Suppressor macrophage (primary cell): ENCODE measurements at places on chromosomes 5 and 9.
A peak's percentile ranks its signal among the peaks of the same experiment; 100 is the strongest.

- no peak for DNase-seq
Measured at GRCh38 chr9:123309611-123310010, 41.2 kb upstream of the STRBP start.

- peak; percentile 64 for DNase-seq
Measured at GRCh38 chr5:175444060-175444904, at the start of gene DRD1. DRD1 (minus strand) TSS chr5:175444182; CDS start chr5:175443099, 1,083 bp downstream.

DNA sequence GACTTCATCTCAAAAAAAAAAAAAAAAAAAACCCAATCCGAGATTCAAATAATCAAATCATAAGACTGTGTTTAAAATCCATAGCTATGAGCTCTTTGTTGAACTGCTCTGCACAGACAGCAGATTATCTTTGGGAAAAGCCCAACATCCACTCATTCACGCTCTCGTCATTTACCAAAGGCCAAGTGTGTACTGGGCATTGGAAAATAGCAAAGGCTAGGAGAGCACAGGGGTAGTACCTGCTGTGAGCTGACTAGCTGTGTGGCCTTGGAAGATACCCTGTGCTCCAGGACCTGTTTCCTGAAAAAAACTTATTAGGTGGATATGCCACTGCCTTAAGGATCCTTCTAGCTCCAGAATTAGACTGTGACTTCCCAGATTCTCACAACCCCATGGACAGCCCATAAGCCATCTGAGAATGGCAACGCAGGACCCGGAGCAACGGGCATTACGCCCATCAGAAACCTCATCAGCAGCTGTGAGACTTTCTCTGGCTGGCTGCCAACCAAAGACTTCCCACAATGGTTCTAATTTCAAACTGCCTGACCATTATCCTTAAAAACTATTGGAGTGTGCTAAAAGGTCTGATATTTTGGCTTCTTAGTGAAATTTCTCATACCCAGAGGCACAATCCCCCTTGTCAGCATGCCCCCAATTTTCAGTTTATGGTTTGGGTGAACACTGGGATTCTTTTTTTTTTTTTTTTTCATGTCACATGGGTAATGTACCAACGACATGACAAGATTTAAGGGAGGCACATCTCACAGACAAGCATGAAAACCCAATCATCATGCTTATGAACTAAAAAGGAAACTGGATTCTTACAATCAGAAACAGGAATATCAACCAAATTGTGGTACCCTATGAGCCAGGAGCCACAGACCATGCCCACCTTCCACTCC, 16.8 kb downstream of the SERINC5 start:
- peak; percentile 44 for DNase-seq

GRCh38 chr9:36046923-36047322, 10.2 kb downstream of the RECK start:
- no peak for DNase-seq

GRCh38 chr5:206406-206805, 11.5 kb downstream of the CCDC127 start:
- no peak for DNase-seq

DNA sequence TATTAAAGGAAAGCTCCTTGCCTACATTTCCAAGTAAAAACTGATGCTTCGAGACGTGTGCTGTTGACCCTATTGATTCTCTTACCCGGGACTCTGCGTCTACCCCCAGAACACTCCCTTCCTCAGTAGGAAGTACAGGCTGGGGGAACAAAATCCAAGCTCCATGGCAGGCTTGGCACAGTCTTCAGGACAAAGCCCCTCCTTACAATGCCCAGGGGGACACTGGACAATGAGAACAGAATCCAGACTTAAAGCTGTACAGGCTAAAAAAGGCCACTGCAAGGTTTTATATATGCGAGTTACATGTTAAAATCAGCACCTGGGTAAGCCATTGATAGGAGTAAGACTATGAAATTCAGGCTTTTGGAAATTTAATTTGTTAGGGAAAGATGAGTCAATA, 250.6 kb upstream of the DAPK1 start:
- DNase-seq: no peak

DNA sequence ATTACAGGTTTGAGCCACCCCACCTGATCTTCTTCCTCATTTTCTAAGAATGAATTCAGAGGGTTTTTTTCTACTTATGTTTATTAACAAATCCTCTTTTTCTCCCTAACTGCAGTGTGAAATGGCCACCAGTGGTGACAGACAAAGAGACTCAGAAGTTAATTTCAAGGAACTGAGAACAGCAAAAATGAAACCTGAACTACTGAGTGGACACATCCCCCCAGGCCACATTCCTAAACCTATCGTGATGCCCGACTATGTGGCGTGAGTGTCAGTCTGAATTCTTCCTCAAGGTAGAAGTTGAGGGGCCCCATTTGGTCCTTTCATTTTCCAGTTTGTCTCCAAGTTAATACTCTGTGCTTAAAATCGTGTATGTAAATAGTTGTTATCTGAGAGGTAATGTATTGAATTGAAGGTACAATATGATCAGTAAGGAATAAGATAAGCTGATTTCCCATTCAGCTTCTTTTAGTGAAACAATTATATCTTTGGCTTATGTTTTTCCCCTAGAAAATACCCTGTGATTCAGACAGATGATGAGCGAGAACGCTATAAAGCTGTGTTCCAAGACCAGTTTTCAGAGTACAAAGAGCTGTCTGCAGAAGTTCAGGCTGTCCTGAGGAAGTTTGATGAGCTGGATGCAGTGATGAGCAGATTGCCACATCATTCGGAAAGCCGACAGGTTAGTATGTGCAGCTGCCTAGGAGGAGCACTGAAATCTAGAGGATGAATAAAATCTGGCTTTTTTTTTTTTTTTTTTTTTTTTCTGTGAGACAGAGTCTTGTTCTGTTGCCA, 17.7 kb downstream of the MARVELD2 start:
- DNase-seq: no peak

GRCh38 chr5:10579536-10580521, 16.0 kb downstream of the ANKRD33B start:
- DNase-seq: no peak

- DNase-seq: no peak
Measured at GRCh38 chr9:91141407-91141965, 220.2 kb downstream of the AUH start.

DNA sequence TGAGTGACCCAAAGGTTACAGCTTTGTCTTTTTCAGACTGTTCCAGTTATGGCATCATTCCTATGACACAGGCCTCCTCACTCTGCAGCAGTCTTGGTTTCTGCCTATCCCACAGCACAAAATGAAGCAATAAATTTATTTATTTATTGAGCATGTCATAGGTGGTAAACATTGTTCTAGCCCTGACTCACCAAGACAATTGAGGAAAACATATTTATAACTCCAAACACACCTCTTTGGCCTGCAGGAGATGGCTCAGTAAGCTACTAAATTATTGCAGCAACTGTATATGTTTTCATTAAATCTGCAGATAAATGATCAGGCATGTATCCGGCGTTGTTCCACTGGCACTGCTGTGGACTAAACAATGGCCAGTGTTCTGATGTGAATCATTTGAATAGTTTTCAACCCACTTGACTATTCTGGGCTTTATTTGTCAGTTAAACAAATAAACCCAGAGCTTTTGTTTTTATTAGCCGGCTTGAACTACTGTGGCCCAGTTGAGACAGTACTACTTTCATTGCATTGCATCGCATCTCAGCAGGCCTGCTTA, 83.2 kb downstream of the FOXD1 start:
- no peak for DNase-seq

GRCh38 chr5:138568061-138568824, 7.0 kb downstream of the HSPA9 start:
- DNase-seq: no peak

DNA sequence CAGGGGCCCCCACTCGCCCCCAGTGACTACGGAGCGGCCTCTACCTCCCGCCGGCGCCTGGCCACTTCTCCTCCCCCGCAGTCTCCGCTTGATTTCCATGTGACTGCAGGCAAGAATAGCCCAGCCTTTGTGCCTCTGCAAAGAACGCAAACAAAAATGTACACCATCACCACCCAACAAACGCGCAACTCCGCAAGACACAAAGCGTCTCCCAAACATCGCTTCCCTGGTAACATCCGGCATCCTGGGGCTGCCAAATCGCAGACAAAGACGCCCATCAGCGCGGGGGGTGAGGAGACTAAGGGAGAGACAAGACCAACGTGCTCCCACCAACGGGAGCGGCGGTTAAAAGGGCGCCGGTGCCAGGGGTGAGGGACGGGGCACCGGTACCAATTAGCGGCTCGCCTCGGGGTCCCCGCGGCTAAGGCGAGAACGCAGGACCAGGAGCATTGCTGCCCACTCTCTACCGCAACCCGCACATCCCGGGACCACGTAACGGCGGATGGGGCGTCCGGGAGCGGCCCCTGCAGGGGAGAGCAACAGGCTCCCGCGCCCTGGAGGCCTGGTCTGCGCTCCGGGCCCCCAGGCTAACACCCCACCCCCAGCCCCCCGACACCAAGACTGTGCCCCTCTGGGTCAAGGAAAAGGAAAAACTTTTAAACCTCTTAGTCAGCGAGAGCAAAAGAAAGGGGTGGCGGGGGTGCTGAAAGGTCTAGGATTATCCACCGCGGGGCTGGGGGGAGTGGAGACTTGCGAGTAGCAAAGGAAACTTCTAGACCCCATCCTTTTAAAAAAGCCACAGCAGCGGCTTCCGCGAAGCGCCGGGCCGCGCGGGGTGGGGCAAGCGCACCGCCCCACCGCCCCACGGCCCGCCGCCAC, 885 bp downstream of the MPDZ start:
- no peak for DNase-seq

GRCh38 chr9:105418588-105419500, 29.0 kb upstream of the FSD1L start:
- no peak for DNase-seq

DNA sequence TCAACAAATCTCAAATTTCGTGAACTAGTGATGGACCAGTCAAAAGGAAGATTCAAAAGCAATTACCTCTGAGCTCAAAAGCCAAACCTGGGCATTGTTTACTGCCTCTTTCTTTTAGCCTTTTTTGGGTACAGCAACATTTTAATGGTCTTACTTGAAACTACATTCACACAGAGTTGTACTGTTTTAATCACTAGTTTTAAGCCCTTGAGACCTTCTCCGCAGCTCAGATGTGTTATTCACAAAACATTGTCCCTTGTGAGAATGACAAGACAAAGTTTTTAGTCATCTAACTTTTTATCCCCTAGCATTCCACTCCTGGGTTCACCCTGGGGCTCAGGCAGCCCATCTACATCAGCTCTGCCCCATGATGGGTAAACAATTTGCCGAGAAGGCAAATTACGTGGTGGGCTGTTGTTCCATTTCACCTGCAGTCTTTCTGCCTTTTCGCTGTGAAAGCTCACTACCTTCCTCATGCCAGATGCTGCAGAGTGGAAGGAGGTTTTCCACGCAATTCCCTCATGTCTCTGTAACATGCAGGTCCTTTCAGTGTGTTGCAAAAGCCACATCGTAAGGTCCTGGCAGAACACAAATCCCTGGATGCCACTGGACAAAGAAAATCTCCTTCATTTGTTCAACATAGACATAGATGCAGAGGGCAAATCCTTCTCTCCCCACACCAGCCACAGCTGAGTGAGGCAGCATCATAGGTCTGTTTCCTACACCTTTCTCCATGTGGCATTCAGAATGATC, 175.7 kb downstream of the EBF1 start:
- DNase-seq: no peak

DNA sequence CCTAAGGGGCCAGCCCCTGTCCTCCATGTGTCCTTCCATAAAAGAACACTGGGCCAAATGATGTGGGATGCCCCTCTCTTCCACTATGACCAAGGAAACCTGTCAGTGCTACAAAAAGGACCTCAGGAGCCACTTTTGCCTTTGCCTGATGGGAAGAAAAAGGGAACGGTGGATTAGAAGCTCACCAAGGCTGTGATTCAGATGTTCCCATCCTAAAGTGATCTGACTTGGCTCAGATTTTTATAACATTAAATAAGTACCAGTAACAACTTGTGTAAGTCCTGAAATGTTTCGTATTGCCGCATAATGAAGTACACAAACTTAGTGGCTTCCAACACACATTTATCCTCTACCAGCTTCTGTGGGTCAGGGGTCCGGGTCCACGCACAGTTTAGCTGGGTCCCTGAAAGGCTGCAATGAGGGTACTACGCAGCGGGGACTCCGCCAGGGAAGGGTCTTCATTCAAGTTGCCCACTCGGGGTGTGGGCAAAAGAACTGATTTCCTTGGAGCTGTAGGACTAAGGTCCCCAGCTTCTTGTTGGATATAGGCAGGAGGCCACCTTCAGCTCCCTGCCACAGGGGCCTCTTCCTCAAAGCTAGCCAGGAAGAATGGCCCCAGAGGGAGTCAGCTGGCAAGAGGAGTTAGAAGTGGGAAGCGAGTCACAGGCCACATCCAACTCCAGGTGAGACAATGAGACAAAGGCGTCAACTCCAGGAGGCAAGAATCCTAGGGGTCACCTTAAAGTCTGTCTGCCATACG, 60.4 kb downstream of the RAPGEF1 start:
- no peak for DNase-seq

DNA sequence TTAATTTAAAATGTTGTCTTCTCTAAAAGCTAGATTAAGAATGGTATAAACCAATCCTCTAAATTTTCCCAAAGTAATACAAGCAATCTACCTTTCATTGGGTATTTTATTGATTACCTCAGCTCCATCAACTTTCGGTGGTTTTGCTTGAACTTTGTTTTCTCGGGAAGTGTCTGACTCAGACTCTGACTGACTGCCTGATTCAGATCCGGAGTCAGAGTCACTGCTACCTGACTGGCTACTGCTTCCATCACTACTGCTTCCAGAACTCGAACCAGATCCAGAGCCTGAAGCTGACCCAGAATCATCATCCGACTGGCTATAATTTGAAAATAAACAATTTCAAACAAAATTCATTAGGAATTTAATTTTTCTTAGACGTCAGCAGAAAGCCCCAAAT, 24.0 kb downstream of the CHD1 start:
- no peak for DNase-seq

DNA sequence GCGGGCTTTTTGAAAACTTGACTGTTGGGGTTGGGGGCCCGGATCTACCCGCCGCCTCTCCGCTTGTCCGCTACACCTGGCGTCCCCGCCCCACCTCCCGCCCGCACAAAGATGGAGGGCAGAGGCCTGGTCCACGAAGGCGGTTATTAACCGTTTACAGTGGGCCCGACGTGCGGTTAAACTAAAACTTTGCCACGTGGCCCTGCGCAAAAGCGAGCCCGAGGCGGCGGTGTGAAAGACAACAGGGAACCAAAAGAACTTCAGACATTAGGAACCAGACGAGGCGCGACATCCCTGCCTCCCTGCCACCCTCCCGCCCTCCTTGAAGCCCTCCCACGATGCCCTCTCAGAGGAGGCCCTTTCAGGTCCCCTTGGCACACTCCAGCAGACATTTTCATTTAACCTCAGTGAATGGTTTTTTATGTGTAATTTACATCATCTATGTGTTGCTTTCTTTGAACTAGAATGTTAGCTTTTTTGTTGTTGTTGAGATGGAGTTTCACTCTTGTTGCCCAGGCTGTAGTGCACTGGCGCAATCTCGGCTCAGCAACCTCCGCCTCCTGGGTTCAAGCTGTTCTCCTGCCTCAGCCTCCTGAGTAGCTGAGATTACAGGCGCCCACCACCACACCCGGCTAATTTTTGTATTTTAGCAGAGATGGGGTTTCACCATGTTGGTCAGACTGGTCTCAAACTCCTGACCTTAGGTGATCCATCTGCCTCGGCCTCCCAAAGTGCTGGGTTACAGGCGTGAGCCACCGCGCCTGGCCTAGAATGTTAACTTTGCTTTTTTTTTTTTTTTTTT, 999 bp upstream of the HNRNPA0 start:
- DNase-seq: no peak

- DNase-seq: no peak
Measured at GRCh38 chr9:77097335-77097734, 77.9 kb downstream of the FOXB2 start.

- no peak for DNase-seq
Measured at GRCh38 chr9:18825656-18826170, 207.3 kb downstream of the SAXO1 start.
